ENCODE measurements at places on chromosomes 6 and 20. TPM values are rescaled to one million over a fixed set of nuclear protein-coding genes. Genes with fewer than 3 reads are reported as not detected.

The AVP gene
- not detected for total RNA-seq

The SYCP2 gene
- total RNA-seq = 0.23 TPM

The OR12D3 gene
- total RNA-seq = not detected

The JPH2 gene
- total RNA-seq = not detected

The CALHM4 gene
- 0.39 TPM for total RNA-seq

GRCh38 chr20:33299111-33299603 is 16.1 kb downstream of the BPIFB1 start:
- peak; percentile 31 for DNase-seq

- DNase-seq = no peak
These were observed 464 bp downstream of the EHMT2 start for GRCh38 chr6:31896856-31897611.

- peak; percentile 38 for DNase-seq
These were observed 512.8 kb upstream of the JARID2 start for GRCh38 chr6:14732844-14733757.

DNA sequence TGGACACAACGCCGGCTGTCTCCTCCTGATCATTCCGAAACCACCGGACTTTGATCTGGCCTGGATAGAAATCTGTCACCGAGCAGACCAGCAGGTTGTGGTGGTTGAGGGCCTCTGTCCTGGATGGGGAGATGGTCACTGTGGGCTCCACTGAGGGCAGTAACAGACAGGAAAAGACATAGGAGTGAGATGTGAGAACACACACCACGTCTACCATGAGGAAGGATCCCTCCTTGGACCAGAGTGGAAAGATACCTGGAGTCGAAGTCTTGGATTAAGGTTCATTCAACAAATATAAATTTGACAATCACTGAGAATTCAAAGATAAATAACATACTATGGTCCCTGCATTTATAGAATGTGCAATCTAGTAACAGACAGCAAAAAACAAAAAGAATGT is 4.4 kb downstream of the HLA-DQB1 start:
- no peak for DNase-seq

GRCh38 chr20:23296841-23297701 is 53.5 kb upstream of the NXT1 start:
- no peak for DNase-seq

DNA sequence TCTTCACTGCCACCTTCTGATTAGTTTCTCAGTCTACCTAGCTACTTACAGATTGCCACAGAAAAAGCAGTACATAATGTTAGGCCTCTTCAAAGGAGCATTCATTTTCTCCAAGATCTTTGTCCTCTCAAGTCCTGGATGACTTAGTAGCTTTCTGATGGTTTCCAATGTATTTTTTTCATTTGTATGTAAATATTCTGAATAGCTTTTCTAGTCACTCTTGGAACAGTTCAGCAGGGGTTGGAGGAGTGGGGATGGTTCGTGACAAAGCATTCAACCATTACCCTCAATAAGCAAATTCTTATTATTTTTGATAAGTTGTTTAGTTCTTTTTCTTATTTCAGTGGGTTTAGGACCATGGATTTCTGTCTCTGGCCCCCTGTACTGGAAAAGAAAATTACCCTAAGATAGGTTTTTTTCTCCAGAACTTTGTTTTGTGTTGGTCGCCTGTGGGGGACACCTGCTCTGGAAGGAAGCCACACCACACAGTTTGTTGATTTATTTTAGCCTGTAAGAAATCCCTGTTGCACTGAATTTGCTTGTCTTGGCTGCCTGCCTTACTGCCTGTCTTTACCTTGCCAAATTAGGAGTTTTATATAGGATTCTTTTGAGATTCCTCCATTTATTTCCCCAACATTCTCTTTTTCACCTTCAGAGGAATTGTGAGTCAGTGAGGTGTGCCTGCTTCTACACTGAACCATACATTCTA is 247.9 kb downstream of the RFPL4B start:
- DNase-seq = no peak
